A549 treated with Mapracorat at 1 μM for 4 hours (cell line): ENCODE measurements at places on chromosomes 3 and 15. TPM values are rescaled to one million over a fixed set of nuclear protein-coding genes. Genes with fewer than 3 reads are reported as not detected.

KBTBD12 gene
- total RNA-seq = not detected in 5 replicates

PLA2G4E gene
- not detected in 5 replicates for total RNA-seq

IL17RE gene
- total RNA-seq = 1.2 to 1.7 TPM (median 1.4 TPM) in 5 replicates

ISLR2 gene
- 0.11 to 0.27 TPM (median 0.17 TPM) in 4 of 5 replicates, not detected in the other for total RNA-seq

COPS2 gene
- 54.1 to 82.9 TPM (median 61.1 TPM) in 5 replicates for total RNA-seq

DZIP3 gene
- 3.0 to 4.4 TPM (median 3.9 TPM) in 5 replicates for total RNA-seq

GOLGA8H gene
- total RNA-seq = 1.9 to 3.7 TPM (median 2.6 TPM) in 5 replicates

POLR2M gene
- total RNA-seq = 44.5 to 68.8 TPM (median 60.2 TPM) in 5 replicates

MCF2L2 gene
- 0.12 to 0.59 TPM (median 0.20 TPM) in 5 replicates for total RNA-seq

SEMA5B gene
- total RNA-seq = 0.15 to 0.66 TPM (median 0.33 TPM) in 5 replicates

CA12 gene
- 156 to 188 TPM (median 179 TPM) in 5 replicates for total RNA-seq

CAPN7 gene
- total RNA-seq = 20.6 to 28.1 TPM (median 26.6 TPM) in 5 replicates

SLCO2A1 gene
- 0.02 to 0.44 TPM (median 0.15 TPM) in 5 replicates for total RNA-seq

ZCWPW2 gene
- total RNA-seq = not detected in 5 replicates

OXNAD1 gene
- total RNA-seq = 6.4 to 9.8 TPM (median 8.7 TPM) in 5 replicates

FSIP1 gene
- 0.70 to 1.1 TPM (median 0.89 TPM) in 5 replicates for total RNA-seq

CFAP91 gene
- 0.15 to 0.43 TPM (median 0.24 TPM) in 4 of 5 replicates, not detected in the other for total RNA-seq

VGLL3 gene
- total RNA-seq = 5.1 to 15.1 TPM (median 9.3 TPM) in 5 replicates

RPL14 gene
- total RNA-seq = 728 to 785 TPM (median 737 TPM) in 5 replicates

APOD gene
- 0.86 to 1.1 TPM (median 0.97 TPM) in 5 replicates for total RNA-seq

KCNAB1 gene
- not detected in 5 replicates for total RNA-seq

EHD4 gene
- total RNA-seq = 9.9 to 12.4 TPM (median 11.5 TPM) in 5 replicates

SLC28A1 gene
- 0.06 TPM in 2 of 5 replicates, not detected in the others for total RNA-seq

PLA2G4B gene
- 0.78 to 2.1 TPM (median 1.7 TPM) in 5 replicates for total RNA-seq

NTRK3 gene
- 14.9 to 26.3 TPM (median 24.5 TPM) in 5 replicates for total RNA-seq

NFKBIZ gene
- 5.7 to 9.8 TPM (median 7.7 TPM) in 5 replicates for total RNA-seq

GOLGA8R gene
- 0.17 to 0.26 TPM (median 0.22 TPM) in 4 of 5 replicates, not detected in the other for total RNA-seq

MESP1 gene
- total RNA-seq = 1.7 to 8.1 TPM (median 5.5 TPM) in 5 replicates

DIPK2A gene
- total RNA-seq = 5.4 to 7.3 TPM (median 6.0 TPM) in 5 replicates

CPNE9 gene
- 0.15 to 0.31 TPM (median 0.17 TPM) in 3 of 5 replicates, not detected in the others for total RNA-seq

ATP13A5 gene
- total RNA-seq = not detected in 5 replicates

GALNT15 gene
- total RNA-seq = 0.03 to 0.27 TPM (median 0.13 TPM) in 4 of 5 replicates, not detected in the other

CMC1 gene
- 45.0 to 48.4 TPM (median 46.1 TPM) in 5 replicates for total RNA-seq

MME gene
- not detected in 5 replicates for total RNA-seq

DNASE1L3 gene
- total RNA-seq = 0.21 TPM in 1 of 5 replicates, not detected in the others

CACNA2D2 gene
- 0.50 to 0.79 TPM (median 0.72 TPM) in 5 replicates for total RNA-seq

TMEM212 gene
- total RNA-seq = not detected in 5 replicates

ZNF654 gene
- total RNA-seq = 3.7 to 4.6 TPM (median 4.0 TPM) in 5 replicates
